ENCODE measurements at places on chromosomes 16 and 17.

DNA sequence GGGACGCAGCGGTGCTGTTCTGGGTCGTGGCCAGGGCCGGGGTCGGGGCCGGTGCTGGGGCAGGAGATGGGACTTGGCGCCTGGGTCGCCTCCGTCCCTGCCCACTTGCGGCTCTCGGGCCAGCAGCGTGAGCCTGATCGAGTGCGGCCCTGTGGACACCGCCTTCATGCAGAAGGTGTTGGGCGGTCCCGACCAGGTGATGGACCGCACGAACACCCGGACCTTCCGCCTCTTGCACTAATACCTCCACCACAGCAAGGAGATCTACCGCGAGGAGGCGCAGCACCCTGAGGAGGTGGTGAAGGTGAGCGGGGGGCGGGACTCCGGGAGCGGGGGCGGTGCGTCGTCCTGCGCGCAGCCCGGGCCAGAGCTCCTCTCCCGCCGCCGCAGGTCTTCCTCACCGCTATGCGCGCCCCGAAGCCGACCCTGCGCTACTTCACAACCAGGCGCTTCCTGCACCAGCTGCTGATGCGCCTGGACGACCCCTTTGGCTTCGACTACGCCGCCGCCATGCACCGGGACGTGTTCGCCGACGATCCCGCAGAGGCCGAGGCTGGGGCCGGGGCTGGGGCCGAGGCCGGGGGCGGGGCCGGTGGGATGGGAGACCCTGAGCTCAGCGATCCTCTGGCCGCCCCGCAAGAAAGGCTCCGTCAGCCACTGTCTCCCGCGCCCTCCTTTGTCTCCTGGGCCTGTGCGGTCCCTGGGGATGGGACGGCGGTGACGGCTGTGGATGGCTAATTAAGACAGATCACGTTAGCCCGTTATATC lies 4.5 kb upstream of the HSD17B1 start:
- no peak for DNase-seq

GRCh38 chr16:11079652-11080187 lies 135.4 kb downstream of the CLEC16A start:
- no peak for DNase-seq

GRCh38 chr17:56786989-56787482 lies 46.7 kb downstream of the C17orf67 start:
- DNase-seq, result peak; percentile 94

DNA sequence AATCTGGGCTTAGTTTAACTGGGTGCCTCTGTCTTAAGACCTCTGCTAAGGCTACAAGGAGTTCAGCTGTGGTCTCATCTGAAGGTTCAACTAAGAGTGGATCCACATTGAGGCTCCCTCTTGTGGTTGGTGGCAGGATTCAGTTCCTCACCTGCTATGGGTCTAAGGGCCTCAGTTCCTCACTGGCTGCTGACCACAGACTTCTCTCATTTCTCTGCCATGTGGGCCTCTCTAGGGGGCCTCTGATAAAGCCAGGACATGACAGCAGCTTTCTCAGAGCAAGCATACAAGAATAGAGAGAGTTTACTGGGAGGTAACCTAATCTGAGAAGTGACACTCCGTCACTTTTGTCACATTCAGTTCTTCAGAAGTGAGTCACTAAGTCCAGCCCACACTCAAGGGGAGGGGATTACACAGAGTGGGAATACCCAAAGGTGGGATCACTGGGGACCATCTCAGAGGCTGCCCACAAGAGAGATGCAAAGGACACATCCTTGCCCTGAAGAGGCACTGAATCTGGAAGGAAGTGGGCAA lies 19.2 kb upstream of the ABAT start:
- DNase-seq, result no peak

GRCh38 chr17:77459018-77459755 lies 318.4 kb downstream of the SEC14L1 start:
- DNase-seq, result no peak

DNA sequence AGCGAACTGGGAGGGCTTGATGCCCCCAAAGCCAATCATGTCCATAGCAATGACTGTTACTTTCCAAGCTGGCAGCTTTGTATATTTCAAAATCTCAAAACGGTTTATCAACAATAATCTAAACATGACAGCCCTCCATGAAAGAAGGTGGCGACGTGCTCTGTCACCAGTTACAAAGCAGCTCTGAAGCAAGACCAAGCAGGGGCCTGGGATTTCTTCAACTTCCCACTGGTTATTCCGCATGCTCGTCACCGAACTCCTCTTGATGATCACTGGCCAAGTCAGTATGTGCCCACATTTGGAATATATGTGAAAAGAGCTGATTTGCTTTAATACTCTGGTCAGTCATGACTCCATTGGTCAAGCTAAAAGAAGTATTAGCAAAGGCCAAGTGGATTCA lies 175.6 kb downstream of the VPS53 start:
- no peak for DNase-seq

- DNase-seq, result no peak
These were observed 12.7 kb downstream of the BPTF start for GRCh38 chr17:67837965-67838364.

GRCh38 chr17:60501589-60501988 lies 24.5 kb downstream of the APPBP2 start:
- no peak for DNase-seq

GRCh38 chr17:1492249-1493206 lies at the start of gene MYO1C:
TSS of gene MYO1C (minus strand) at chr17:1492686. CDS start at chr17:1492487, 199 bp downstream.
- no peak for DNase-seq

DNA sequence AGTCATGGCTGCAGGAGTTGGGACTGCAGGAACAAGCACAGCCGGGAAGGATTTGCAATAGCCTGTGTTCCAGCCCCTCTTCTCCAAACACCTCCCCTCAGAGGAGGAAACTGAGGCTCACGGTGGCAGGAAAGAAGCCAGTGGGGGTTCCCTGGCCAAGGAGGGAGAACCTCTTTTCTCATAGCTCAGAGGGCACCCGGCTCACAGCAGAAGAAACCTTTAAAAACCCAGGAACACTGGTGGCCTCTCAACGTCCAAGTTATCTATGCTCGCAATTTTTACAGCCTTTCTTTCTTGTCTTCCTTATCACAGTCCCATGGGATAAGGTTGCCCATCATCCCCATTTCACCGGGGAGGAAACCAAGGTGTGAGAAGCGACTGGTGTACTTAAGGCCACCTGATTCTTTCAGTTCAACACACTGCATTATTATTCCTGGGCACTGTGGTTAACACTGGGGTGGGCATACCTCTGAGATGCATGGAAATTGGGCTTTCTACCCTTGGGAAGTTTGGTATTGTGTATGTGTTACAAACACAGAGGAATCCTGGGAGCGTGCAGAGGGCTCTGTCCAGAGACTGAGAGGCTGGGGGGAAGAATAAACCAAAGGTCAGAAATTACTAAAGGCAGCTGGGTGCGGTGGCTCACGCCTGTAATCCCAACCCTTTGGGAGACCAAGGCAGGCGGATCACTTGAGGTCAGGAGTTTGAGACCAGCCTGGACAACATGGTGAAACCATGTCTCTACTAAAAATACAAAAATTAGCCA lies 791 bp upstream of the ZNF629 start:
- DNase-seq, result no peak

GRCh38 chr16:72884037-72884436 lies 163.9 kb downstream of the ZFHX3 start:
- DNase-seq, result no peak

DNA sequence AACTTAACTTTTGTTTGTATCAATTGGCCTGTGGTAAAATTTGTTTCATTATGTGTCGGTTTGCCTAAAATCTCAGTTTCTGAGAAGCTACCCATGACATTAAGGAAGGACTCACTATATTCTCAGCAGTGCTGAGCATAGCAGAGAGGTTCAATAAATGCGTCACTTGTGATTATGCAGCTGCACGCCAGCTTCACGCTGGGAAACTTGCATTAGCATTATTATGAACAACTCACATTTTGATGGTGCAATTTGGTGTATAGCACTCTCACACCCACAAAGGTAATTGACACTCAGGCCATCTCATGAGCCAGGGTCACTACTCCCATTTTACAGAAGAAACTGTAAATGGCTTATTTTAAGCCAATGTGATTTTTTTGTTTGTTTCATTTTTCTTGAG lies 80.6 kb upstream of the SALL1 start:
- no peak for DNase-seq

GRCh38 chr16:28304214-28304613 lies 11.9 kb downstream of the SBK1 start:
- DNase-seq, result no peak

GRCh38 chr17:76534831-76535732 lies 2.4 kb downstream of the CYGB start:
- DNase-seq, result no peak

GRCh38 chr17:28878981-28879380 lies 18.6 kb downstream of the FLOT2 start:
- DNase-seq, result no peak

DNA sequence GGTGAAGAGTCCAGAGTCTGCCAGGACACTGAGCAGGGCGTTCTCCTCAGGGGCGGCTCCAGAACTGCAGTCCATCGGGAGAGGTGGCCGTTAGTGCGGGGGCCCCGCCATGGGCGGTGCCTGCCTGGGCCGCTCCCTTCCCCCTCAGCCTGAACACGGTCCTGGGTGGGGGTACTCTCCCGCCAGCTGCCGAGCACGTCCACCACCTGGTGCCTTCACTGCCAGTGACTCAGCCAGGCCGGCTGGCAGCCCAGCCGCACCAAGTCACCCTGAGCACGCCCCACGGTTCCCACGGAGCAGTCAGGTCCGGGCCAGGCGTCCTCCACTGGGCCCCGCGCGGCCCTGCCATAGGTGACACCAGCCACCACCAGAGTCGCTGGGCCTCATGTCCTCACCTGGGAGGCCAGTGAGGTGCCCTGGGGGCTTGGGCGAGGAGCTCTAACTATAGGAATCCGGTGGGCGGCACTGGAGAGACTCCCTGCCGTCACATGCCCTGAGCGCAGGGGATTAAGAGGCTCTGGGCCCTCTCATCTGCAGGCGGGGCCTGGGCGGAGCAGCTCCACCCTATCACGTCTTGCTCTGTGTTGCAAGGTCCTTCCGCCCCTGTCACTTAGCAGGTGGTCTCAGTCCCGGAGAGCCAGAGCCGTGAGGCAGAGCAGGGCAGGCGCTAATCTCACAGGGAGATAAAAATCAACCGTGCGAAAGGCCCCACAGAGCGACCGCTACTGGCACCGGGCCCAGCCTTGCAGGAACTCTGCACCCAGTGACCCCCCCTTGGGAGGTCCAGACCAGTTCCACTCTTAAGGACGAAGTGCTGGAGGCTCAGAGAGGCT lies 14.3 kb downstream of the PIEZO1 start:
- DNase-seq, result peak; percentile 26

DNA sequence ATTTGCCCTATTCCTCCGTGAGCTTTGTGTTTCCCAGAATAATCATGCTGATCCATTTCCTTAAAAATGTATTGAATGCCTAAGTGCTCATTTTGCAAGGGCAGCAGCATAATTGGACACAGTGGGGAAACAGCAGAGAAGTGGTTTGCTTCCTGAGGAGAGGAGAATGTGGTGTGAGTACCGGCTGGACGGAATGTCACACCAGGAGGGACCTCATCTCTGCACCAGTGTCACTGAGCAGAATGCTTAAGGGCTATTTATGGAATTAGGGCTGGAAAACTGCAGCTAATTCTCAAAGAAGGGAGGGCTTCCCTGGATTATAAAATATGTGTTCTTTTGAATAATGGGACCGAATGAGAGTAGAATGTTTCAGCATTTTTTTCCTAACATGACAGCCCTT lies 1100.6 kb upstream of the RBFOX1 start:
- no peak for DNase-seq

DNA sequence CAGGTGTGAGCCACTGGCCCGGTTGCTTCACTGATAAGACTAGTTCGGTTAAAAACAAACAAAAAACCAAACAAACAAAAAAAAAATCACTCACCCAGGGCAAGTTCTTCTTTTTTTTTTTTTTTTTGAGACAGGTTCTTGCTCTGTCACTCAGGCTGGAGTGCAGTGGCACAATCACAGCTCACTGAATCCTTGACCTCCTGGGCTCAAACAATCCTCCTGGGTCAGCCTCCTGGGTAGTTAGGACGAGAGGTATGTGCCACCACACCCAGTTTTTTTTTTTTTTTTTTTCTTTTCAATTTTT lies 119.5 kb upstream of the CORO6 start:
- DNase-seq, result no peak

DNA sequence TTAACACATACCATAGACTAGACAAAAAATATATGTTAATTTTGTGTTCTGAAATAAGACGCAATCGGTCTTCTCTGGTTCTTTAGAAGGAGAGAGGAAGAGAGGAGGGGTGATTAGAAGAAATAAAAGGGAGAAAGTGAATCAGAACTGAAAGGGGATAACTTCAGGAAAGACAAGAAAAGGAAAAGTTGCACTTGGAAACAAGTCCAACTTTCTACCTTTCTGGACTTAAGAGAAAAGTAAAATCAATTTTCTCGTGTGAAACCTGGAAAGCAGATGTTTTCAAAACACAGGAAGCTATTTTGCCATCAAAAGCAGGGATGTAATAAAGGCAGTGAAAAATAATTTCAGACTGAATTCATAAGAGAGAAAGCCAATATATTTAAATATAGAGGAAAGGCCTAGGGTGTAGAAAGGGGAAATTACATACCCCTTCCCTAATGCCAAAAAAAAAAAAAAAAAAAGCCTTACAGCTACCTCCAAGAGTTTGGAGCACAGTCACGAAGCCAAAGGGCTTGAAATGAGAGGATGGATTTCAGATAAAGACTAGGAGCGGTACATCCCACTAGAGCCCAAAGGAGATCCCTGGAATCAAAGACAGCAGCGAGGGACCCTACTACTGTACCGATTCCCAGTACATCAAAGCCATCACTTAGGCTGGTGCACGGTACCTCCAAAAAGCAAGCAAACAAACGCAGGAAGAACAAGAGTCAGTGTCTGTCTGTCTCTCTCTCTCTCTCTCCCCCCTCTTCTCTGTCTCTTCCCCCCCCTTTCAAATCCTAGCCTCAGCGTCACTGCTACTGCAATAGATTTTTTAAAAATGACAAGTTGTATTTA lies 12.1 kb upstream of the ZFHX3 start:
- no peak for DNase-seq

- no peak for DNase-seq
These were observed 983.9 kb upstream of the EEF2KMT start for GRCh38 chr16:6081320-6081976.

DNA sequence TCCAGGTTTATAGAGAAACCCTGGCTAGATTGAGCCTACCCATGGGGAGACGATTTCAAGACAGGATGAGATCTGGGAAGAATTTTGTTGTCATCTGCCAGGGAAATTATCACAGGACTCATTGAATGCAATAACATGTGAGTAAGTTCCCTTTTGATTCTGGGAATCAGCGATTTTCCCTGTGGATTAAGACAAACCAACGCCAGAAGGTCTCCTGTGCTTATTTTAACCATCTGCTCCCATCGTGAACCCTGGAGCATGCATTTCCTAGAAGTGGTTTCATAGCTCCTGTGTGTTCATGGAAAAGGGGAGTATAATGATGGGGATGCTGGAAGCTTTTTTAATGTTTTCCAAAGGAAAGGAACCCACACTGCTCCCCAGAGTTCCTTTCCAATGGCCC lies 21.0 kb upstream of the ARHGAP44 start:
- no peak for DNase-seq

DNA sequence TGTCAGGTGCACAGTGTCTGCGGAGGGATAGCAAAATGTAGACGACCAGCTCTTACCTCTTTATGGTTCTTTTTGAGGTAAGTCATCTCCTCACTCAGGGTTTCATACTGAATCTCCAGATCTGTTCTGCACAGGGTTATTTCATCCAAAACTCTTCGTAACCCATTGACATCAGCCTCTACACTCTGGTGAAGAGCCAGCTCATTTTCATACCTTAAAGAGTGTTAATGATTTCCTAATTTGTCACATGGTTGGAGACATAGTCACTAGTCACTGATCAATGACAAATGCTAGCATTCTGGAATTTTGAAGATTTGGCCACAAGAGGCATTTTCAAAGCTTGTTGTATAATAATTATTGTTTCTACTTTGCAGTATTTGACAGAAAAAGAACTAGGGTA lies 1.3 kb downstream of the KRT25 start:
- DNase-seq, result no peak
